Small intestine (tissue), 16 donors: ENCODE measurements at places on chromosomes 3 and 15. TPM values are rescaled to one million over a fixed set of nuclear protein-coding genes. Genes with fewer than 3 reads are reported as not detected.

TMCO5A gene
- polyA plus RNA-seq = not detected

OR5K2 gene
- not detected for polyA plus RNA-seq

THAP10 gene
- polyA plus RNA-seq = 1.1 TPM

CTXND1 gene
- under 0.01 TPM for polyA plus RNA-seq

FSTL1 gene
- 1.3 TPM for polyA plus RNA-seq

TRH gene
- not detected for polyA plus RNA-seq

CCDC66 gene
- polyA plus RNA-seq = 3.6 TPM

LARP6 gene
- 3.0 TPM for polyA plus RNA-seq

SYNM gene
- 2.9 TPM for polyA plus RNA-seq

GAP43 gene
- 22.3 TPM for polyA plus RNA-seq

UQCRC1 gene
- 291 TPM for polyA plus RNA-seq

P2RY1 gene
- 1.7 TPM for polyA plus RNA-seq

TMEM266 gene
- not detected for polyA plus RNA-seq

BNIP2 gene
- polyA plus RNA-seq = 58.2 TPM

FBXW12 gene
- not detected for polyA plus RNA-seq

RASGRP1 gene
- polyA plus RNA-seq = 3.0 TPM

DAG1 gene
- 5.7 TPM for polyA plus RNA-seq

AGBL1 gene
- polyA plus RNA-seq = not detected

C3orf62 gene
- 4.5 TPM for polyA plus RNA-seq

VGLL3 gene
- polyA plus RNA-seq = 11.4 TPM

UACA gene
- polyA plus RNA-seq = 40.9 TPM

MYLK gene
- polyA plus RNA-seq = 32.6 TPM

ETV5 gene
- polyA plus RNA-seq = 4.4 TPM

SLC12A8 gene
- 25.4 TPM for polyA plus RNA-seq

IL17RB gene
- polyA plus RNA-seq = 9.2 TPM

CAND2 gene
- polyA plus RNA-seq = 1.5 TPM

TPRG1 gene
- 1.9 TPM for polyA plus RNA-seq

C3orf52 gene
- polyA plus RNA-seq = 3.8 TPM

ACSBG1 gene
- polyA plus RNA-seq = 0.55 TPM

CPNE9 gene
- not detected for polyA plus RNA-seq

CLDN16 gene
- not detected for polyA plus RNA-seq

RTP3 gene
- 0.06 TPM for polyA plus RNA-seq

TRIP4 gene
- 37.3 TPM for polyA plus RNA-seq

VWA5B2 gene
- polyA plus RNA-seq = 3.2 TPM

RGMA gene
- polyA plus RNA-seq = 2.1 TPM

BRPF1 gene
- 8.2 TPM for polyA plus RNA-seq

GPR149 gene
- polyA plus RNA-seq = not detected

SCAANT1 gene
- polyA plus RNA-seq = not detected

CKMT1B gene
- 12.7 TPM for polyA plus RNA-seq

PLA2G4E gene
- polyA plus RNA-seq = not detected

GOLGA8M gene
- 0.09 TPM for polyA plus RNA-seq

DUOXA2 gene
- not detected for polyA plus RNA-seq

TLR9 gene
- not detected for polyA plus RNA-seq

REC114 gene
- 0.13 TPM for polyA plus RNA-seq

CD96 gene
- polyA plus RNA-seq = 3.8 TPM

UBAP1L gene
- 4.9 TPM for polyA plus RNA-seq

GOLGA6L4 gene
- polyA plus RNA-seq = 6.5 TPM

LMAN1L gene
- polyA plus RNA-seq = not detected

ZNF280D gene
- polyA plus RNA-seq = 6.8 TPM

GABRR3 gene
- polyA plus RNA-seq = not detected

ZNF717 gene
- 6.5 TPM for polyA plus RNA-seq

PTPRG gene
- polyA plus RNA-seq = 18.3 TPM

CLDN18 gene
- 0.27 TPM for polyA plus RNA-seq

FAM227B gene
- polyA plus RNA-seq = 2.0 TPM

MAP6D1 gene
- polyA plus RNA-seq = 1.9 TPM

ALG3 gene
- polyA plus RNA-seq = 87.4 TPM

SLC2A2 gene
- polyA plus RNA-seq = 74.9 TPM
